ENCODE measurements at places on chromosomes 5 and 9. TPM values are rescaled to one million over a fixed set of nuclear protein-coding genes. Genes with fewer than 3 reads are reported as not detected.

CXCL14 gene
- total RNA-seq, result 1.3 TPM

STPG3 gene
- 1.3 TPM for total RNA-seq

MZB1 gene
- 0.70 TPM for total RNA-seq

FNIP1 gene
- 30.7 TPM for total RNA-seq

PCDHGA10 gene
- 5.4 TPM for total RNA-seq

BTNL8 gene
- not detected for total RNA-seq

C1QTNF3 gene
- 0.70 TPM for total RNA-seq

- no peak for DNase-seq
Observed at GRCh38 chr9:111027798-111028197, 10.5 kb downstream of the LPAR1 start.

DNA sequence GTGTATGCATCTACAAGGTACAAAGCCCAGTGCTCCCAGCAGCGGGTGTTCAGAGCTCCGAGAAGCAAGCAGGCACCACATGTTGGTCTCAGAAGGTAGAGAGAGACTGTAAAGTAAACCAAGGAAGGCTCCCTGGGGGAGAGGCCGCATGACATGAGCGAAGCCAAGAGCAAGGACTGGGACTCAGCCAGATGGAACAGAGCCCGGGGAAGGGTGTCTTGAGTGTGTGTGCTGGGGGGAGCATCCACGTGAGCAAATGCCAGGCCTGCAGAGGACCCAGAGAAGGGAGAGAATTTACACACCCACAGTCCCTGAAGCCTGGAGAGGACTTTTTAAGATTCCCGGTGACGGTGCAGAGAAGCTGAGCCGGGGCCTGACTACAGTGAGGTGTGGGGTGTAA lies 15.2 kb upstream of the KCNIP1 start:
- DNase-seq, result no peak

DNA sequence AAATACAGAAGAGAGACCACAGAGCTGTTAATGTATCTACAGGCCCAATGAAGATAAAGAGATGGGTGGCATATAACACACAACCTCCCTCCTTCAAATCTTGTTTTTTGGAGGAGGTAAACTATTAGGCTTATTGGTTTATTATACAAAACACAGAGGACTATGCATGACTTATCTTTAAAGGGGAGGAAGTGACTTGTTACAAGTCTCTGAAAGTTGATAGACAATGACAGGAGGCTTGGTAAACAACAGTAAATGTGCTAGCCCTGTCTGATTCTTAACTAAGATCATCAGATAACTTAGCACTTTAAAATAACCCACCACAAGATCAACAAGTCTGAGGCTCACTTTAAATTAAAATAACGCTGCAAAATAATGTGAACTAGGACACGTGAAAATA lies 219.0 kb downstream of the MLLT3 start:
- DNase-seq, result no peak

DNA sequence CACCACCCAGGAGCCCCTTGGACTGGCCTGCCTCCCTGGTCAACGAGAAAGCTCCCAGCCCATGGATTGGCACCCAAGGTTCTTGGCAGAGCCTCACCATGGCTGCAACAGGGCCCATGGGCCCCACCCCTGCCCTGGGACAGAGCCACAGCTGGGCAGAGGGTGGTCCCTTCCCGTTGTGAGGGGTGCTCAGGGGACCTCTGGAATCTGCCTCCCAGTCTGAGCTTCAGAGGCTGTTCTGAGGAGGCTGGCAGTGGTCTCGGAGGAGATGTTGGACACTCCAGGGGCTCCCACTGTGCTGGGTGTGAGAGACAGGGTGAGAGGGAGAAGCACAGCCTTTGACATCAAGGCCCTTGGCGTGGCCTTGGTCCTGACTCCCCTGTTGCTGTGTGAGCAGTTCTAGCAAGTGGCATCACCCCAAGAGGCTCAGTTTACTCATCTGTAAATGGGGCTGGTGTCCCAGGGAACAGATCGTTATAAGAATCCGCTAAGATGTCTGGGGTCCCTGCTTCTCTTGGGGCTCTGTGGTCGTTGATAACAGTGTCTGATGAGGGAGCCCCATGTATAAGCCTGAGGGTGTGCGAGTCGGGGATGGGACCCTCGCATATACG lies 33.0 kb downstream of the LHX3 start:
- DNase-seq, result peak; percentile 22

DNA sequence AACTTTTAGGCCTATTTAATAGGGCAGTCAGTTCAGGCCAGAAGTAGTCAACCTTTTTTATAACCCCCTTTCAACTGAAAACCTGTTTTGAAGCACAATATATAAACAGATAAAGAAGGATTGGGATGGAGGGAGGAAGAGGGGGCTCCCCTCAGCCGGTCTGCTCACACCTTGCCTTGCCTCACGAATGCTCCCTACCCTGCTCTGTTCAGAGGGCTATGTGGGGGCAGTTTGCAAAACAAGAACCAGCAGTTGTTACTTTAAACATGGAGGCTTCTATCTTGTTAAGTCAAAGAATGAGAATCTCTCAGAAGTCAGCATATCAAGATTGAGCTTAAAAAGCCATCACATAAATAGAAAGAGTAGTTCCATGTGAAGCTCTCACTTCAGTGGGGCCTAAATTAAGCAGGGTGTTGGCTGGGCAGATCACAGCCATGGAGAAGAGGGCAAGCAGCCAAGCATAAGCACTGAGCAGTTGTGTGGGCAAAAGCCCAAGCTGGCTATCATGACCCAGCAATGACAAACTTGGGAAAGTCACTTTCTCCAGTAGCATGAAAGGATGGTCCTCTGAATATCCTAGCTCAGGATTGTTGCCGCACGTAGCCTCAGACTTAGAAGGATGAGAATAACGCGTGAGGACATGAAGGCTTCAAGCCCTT lies 70.6 kb downstream of the ALDH1A1 start:
- peak; percentile 78 for DNase-seq

DNA sequence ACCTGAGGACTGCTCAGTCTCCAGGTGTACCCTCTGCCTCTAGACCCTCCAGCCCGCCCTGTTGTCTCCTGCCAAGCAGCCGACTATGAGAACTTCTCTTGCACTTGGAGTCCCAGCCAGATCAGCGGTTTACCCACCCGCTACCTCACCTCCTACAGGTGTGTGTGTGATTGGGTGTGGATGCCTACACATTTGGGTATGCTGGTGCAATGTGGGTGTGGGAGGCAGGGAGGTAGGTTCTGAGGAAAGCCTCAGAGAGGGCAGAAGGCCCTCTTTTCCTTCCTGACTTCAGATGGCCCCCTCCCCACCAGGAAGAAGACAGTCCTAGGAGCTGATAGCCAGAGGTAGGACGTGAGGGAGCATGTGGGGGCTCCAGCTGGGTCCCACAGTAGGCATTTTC lies 5.0 kb downstream of the IL11RA start:
- no peak for DNase-seq

- no peak for DNase-seq
Observed at GRCh38 chr5:39726467-39726866, 301.7 kb upstream of the DAB2 start.

DNA sequence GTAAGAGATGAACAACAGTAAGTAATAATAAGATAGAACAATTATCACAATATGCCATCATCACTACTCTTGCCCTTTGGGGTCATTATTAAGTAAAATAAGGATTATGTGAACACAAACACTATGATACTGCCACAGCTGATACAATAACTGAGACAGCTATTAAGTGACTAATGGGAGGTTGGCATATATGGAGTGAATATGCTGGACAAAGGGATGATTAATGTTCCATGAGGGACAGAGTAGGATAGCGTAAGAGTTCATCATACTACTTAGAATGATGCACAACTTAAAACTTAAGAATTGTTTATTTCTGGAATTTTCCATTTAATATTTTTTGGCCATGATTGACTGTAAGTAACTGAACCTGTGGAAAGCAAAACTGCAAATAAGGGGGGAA lies 16.6 kb downstream of the POU5F2 start:
- DNase-seq, result no peak

GRCh38 chr5:9339206-9339818 lies 206.6 kb downstream of the SEMA5A start:
- DNase-seq, result no peak

- DNase-seq, result peak; percentile 31
Observed at GRCh38 chr5:156094001-156094400, 233.0 kb upstream of the SGCD start.

- no peak for DNase-seq
Observed at GRCh38 chr5:39428640-39429039, 3.9 kb upstream of the DAB2 start.

DNA sequence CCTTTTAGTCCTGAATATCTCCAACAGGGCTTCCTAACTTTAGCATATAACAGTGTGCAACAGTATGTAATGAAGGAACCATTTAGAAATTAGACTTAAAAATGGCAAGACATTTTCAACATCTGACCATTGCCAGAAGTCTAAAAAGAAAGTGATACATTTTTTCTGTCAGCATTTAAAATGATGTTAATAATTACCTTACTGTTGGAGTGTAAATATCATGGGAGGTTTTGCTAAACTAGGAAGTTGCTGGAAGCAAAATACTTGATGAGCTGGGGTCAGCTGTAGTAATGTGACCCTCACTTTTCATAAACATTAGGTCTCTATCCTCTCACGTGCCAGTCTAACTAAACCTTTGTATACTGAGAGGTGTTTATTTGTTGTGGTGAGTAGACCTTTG lies 68.8 kb downstream of the NTRK2 start:
- no peak for DNase-seq

GRCh38 chr9:100222674-100223073 lies 123.6 kb downstream of the INVS start:
- no peak for DNase-seq

GRCh38 chr5:38515092-38515491 lies 41.4 kb downstream of the LIFR start:
- DNase-seq, result no peak

DNA sequence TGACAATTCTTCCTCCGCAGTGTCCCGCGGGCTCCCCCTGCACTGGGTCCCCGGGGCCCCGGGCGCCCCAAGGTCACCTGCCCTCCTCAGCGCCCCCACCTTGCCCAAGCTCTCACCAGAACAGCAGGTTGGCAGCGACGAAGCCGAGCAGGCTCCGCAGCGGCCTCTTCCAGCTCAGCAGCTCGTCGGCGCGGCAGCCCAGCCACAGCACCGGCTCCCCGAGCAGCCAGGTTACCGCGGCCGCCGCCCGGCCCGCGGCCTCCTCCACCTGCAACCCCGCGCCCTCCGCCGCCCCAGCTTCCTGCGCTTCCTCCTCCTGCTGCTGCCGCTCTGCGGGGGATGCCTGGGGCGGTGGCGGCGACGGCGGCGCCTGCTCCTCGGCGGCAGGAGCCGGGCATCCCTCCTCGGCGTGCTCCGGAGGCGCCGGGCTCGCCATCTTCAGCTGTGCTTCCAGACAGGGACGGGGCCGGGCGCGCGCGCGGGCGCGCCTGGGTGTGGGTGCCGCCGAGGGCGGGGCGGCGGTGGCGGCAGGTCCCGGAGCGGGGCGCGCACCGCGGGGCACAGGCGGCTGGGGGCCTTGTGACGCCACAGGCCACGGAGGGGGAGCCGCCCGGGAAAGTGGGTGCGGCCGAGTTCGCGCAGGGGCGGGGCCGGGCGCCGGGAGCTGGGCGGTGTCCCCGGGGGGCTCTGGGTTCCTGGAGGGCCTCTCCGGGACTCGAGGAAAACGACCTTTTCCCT lies at the start of gene RETREG1:
Gene RETREG1, minus strand, starts transcription at position 462 of the 738 bp plus-strand sequence. Its CDS starts 26 bp downstream, at position 436.
- peak; percentile 83 for DNase-seq

GRCh38 chr5:33641744-33642505 lies 201.2 kb downstream of the TARS1 start:
- DNase-seq, result no peak

Data from Right ventricle myocardium superior (tissue), 1 donor.